Sciatic nerve (tissue), 2 donors: ENCODE measurements at places on chromosomes 4 and X. TPM values are rescaled to one million over a fixed set of nuclear protein-coding genes. Genes with fewer than 3 reads are reported as not detected.

Gene TRPC3
- 0.98 TPM for total RNA-seq

Gene P2RY10
- 1.8 TPM for total RNA-seq

Gene KLHL5
- total RNA-seq = 48.2 TPM

DNA sequence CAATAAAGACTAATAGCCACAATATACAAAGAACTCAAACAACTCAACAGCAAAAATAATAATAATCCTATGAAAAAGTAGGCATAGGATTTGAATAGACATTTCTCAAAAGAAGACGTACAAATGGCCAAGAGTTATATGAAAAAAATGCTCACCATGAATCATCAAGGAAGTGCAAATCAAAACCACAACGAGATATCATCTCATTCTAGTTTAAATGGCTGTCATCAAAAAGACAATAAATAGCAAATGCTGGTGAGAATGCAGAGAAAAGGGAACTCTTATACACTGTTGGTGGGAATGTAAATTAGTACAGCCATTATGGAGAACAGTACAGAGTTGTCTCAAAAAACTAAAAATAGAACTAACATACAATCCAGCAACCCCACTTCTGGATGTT is 18.8 kb downstream of the TLR6 start:
- DNase-seq = no peak

DNA sequence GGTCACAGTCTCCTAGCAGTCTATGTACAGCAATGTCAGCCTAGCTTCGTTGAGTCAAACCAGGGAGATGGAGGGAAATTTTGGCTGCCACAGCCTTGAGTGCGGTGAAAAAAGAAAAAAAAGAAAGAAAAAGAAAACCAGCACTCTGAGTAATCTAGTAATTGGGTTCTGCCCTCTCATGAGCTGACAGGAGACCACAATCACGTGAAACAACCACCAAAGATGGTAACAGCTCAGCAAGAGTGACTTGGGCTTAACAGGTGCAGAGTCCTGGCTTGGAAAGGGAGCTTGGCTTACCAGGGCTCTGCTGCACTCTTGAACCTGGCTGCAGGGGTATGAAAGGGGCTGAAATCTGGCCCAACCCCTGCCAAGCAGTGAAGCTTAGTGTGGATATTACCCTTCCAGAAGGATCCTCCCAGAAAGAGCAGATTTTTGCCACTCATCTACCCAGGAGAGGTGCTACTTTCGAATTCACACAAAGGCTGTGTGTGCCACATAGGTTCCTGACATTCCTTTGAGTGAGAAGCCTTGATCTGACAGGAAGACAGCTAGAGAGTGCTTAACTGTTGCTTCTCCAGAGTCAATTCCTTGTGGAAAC is 350.3 kb downstream of the PTTG2 start:
- DNase-seq = no peak

- no peak for DNase-seq
These were observed 89.2 kb downstream of the NHS start for GRCh38 chrX:17464194-17464593.

GRCh38 chr4:183618681-183619080 is 40.3 kb downstream of the RWDD4 start:
- no peak for DNase-seq

DNA sequence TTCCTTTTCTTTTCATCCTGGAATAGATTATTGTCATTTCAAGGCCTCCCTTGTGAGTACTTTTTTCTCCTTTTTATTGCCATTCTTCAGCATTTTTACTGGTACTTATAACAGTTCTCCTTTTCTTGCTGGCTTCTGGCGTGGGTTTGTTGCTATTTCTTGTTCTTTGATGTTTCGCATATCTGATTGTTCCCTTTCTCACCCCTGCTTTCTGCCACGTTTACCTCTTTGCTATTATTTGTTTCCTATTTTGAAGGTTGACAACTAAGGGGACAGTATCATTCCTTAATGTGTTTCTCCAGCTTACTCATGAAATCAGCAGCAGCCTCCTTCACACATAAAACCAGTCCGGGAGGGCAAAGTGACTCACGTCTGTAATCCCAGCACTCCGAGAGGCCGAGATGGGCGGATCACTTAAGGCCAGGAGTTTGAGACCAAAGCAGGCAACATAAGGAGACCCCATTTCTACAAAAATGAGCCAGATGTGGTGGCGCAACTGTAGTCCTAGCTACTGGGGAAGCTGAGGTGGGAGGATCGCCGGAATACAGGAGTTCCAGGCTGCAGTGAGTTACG is 72.6 kb downstream of the DMD start:
- DNase-seq = no peak
